Activated T-helper 9 cell treated with anti-CD3 and anti-CD28 coated beads, Interleukin-2, amount 50 U/mL, for 16 hours (primary cell): ENCODE measurements at places on chromosomes 4 and X.

DNA sequence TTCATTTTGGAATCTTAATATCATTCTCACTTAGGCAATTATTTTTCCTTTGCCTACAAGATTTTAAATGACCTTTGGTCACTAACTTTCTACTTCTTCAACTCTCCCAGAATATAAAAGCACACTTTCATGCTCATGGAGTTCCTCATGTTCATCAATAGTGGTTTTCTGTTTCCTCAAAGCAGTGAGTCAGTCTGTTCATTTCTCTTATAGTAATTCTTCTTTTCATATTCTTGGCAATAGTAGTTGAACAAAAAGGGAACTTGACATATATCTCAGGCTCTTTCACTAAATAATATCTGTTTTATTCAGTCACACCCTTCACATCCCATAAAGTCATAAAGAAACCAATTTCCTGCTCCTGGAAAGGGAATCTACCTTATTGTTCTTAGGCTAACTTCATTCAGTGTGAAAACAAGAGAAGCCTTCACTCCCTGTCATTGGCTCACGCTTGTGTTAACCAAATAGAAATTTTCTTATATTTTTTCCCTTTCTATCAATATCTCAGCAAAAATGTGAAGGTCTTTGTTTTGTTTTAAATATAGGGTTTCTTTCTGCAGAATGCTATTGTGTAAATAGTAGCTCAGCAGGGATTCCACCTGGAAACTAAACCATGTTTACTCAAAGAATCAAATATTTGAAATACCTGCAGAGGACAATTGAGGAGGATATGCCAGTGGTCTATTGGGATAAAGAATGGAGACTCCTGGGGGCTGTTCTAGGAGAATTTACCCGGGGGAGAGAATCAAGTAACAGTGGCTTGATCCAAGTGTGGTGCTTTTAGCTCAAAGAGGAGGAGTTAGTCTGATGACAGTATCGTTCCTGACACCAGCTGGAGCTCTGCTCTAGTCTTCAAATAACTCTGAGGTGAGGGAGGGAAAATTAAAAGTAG, 13.4 kb upstream of the TNIP3 start:
- DNase-seq, result no peak

- no peak for DNase-seq
Measured at GRCh38 chr4:2183394-2183793, 58.5 kb downstream of the HAUS3 start.

DNA sequence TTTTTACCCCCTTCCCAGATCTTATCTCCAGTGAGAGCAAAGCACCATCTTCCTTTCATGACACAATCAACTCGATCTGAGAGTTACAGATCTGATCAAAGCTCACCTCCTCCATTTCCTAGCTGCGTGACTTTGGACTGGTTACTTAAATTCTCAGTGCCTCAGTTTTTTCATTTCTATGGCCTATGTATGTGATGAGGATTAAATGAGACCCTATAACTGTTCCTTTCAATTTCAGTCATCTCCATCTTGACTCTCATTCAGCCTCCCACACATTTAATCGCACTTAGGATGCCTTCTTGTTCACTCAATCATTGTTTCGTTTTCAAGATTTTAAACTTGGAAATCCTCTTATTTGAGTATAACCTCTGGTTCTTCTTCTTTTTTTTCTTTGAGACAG, 20.1 kb upstream of the CXCR3 start:
- no peak for DNase-seq

GRCh38 chrX:66193821-66194220, 29.8 kb downstream of the HEPH start:
- DNase-seq, result no peak

DNA sequence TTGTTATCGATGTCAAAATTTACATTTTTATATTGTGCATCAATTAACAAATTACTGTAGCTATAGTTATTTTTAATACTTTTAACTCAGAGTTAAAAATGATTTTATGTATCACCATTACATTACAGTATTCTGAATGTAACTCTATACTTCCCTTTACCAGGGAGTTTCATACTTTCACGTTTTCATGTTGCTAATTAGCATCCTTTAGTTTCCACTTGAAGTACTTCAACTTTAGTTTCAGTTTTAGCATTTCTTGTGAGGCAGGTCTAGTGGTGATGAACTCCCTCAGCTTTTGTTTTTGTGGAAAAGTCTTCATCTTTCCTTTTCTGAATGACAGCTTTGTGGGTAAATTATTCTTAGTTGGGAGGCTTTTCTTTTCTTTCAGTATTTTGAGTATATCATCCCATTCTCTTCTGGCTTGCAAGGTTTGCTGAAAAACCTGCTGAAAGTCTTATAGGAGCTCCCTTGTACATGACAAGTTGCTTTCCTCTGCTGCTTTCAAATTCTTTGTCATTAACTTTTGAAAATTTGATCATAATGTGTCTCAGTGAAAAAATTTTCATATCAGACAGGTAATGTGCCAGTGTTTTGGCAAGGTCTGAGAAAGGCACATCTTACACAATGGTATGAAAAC, 9.8 kb upstream of the CISD2 start:
- no peak for DNase-seq

- no peak for DNase-seq
Measured at GRCh38 chrX:140664939-140665338, 44.6 kb upstream of the LINC00632 start.
